Activated CD8-positive, alpha-beta memory T cell treated with anti-CD3 and anti-CD28 coated beads, Interleukin-2, amount 50 U/mL, for 48 hours (primary cell): ENCODE measurements at places on chromosomes 4 and X.

DNA sequence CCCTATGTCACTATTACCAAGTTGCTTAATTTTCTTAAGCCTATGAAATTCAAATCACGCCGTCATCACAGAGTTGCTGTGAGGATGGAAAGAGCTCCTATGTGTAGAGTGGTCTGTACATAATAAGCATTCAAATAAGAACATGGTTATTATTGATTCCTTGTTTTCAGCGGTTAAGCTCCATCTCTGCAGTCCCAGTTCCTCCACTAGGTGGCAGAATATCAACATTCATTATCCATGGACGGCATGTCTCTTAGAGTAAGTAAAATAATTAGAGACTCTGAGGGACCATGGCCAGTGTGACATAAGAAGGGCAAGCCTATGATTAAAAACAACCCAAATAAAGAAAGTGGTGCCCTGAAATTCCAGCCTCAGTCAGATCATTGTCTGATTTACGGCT is 132.5 kb upstream of the NHS start:
- DNase-seq = no peak

GRCh38 chr4:76571274-76571673 is 136.2 kb downstream of the SHROOM3 start:
- DNase-seq = no peak

- DNase-seq = no peak
Measured at GRCh38 chrX:111881715-111882114, 5.7 kb downstream of the TRPC5OS start.

DNA sequence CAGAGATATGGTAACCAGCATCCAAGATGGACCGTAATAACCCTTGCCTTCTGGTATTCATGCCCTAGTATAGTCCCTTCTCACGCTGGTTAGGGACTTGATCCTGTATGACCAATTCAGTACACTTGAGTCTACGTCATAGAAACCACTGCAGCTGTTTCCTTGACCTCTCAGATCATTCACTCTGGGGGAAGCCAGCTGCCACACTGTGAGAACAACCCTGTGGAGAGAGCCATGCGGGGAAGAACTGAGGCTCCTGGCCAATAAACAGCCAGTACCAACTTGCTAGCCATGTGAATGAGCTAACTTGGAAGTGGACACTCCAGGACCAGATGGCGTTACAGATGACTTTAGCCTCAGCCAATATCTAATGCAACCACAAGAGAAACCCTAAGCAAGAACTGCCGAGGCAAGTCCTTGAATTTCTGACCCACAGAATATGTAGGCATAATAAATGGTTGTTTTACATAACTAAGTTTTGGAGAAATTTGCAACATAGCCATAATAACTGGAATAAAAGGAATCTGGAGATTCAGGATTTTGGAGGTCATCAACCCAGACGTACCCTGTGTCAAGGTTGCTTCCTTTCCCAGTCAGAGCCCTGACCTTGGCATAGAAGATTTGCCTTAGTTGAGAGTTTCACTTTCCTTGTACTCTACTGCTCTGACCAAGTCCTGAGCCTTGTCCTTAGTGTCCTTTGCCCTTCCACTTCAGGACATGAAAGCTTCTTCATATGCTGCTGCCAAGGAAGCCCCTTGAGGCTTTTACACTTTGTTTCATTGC is 87.3 kb upstream of the ZNF81 start:
- no peak for DNase-seq
